ENCODE measurements at places on chromosomes 6 and 20.

GRCh38 chr20:25223765-25224720 lies 23.8 kb upstream of the PYGB start:
- DNase-seq = no peak

- DNase-seq = no peak
Measured at GRCh38 chr6:44723439-44724197, 336.1 kb downstream of the CDC5L start.

- DNase-seq = no peak
Measured at GRCh38 chr6:6975459-6976111, 132.2 kb upstream of the RREB1 start.

DNA sequence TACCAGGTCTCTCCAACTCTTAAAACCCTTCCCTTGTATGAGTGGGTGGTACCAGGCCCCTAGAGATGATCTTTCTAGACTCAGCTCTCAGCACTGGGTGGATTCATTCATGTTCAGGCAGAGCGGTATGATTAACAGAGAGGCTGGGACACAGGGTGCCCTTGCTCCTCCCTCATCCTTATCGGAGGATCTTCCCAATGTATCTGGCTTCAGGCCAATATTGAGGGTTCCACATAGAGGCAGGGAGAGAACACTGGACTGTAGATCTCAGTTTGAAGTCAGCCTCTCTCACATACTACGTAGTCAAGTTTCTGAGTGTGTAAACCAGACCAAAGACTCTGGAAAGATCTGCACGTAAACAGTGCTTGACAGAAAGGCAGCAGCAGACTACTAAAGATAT lies 366.2 kb downstream of the DHX35 start:
- no peak for DNase-seq

GRCh38 chr20:32473231-32474008 lies 111.7 kb downstream of the NOL4L start:
- DNase-seq = no peak

DNA sequence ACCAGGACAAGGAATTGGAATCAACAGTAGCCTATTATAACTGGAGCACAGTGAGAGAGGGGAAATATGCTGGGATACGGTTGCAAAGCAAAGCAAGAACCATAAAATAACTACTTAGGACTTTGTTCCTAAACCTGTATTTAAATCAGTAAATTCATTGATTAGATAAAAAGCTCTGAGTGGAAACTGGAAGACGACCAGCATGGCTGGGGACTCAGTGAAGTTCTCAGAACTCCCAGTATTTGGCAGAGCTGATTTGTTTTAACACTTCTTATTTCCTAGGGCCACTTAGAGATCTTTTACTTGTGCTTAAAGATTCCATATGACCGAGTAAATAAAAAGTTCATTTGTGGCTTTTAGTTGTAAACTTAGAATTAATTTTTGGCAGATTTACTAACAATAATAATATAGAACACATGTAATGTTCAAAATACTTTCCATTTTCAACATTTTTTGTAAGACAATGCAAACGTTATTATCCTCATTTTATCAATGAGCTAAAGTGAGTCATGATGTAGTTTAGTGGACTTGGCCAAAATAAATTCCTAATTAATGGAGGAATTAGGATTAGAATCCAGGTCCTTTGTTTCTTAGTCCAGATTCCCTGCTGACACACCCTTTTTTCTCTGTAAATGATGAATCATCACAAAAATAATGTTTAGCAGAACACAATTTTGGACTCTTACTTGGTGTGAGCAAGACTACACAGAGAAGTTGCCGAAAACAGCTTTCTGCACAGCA lies 392.9 kb downstream of the GJA1 start:
- DNase-seq = no peak

DNA sequence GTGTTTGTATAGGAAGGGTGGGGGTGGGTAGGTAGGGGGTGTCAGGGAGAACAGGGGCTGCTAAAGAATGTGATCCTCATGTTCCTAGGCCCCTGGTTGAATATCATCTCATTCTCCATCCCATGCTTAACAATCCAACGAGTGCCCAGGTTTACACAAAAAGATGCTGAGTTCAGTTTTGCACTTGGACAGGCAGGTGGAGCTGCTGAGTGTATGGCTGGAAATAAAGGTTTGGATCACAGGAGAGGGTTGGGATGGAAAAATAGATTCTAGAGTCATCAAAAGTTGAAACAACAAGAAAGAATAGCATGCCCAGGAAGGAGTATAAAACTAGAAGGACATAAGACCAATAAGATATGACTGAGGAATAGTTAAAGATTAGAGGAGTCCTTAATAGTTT lies 14.2 kb downstream of the CHD6 start:
- no peak for DNase-seq

DNA sequence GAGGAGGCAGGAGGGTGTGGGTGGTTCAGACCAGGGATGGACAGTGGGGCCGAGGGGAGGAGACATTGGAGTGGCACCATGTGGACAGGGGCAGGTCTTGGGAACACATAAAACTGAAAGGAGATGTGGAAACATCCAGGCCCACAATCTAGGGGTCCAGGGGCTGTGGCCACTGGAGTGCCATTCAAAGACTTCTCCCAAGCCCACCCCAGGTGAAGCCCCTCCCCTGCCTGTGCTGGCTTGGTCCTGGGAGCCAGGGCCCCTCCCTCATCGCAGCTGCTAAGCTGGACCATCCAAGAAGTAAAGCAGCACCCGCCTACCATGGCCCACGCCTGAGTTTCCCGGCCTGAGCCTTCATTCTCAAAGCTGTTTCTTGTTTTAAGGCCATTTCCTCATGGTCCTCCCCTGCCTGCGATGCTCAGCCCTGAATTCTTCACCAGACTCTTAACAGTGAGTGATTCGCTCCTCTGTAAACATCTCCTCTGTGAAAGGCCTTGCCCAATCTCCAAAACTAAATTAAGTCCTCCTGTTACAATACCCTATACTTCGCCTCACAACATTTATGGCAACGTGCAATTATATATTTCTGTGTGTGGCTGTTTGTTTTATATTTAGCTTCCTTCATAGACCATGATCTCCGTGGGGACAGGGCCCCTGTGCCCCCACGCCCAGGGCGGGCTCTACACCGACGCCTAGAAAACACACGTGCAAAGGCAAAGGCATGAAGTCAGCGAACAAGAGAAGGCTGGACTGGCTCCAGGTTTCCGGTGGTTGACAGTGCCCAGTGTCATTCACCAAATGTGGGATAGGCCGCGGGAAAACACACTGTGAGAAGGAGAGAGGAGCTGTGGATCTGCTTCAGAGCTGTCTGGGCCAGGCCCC lies 267.8 kb downstream of the ERMARD start:
- DNase-seq = no peak

GRCh38 chr6:153263489-153263888 lies 132.4 kb upstream of the RGS17 start:
- DNase-seq = no peak

DNA sequence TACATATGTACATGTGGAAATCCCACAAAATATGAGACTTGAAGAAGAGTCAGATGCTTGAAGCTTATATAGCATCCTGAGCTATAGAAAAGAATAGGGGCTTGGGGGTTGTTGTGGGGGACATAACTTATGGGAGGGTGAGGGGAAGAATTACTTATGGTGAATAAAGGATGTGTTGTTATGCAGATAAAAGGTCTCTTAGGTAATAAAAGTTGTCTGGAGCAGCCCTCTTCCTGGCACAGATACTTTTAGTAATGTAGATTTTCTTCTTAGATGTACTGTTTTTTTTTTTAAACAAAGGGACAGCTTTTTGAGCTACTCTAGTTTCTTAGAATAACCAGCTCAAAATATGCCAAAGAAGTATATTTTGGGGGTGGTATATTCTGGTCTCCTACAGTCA lies 35.9 kb downstream of the CHMP4B start:
- no peak for DNase-seq

GRCh38 chr20:51529081-51529681 lies 13.3 kb downstream of the NFATC2 start:
- DNase-seq = peak; percentile 52

GRCh38 chr20:51326201-51326819 lies 216.2 kb downstream of the NFATC2 start:
- peak; percentile 48 for DNase-seq

DNA sequence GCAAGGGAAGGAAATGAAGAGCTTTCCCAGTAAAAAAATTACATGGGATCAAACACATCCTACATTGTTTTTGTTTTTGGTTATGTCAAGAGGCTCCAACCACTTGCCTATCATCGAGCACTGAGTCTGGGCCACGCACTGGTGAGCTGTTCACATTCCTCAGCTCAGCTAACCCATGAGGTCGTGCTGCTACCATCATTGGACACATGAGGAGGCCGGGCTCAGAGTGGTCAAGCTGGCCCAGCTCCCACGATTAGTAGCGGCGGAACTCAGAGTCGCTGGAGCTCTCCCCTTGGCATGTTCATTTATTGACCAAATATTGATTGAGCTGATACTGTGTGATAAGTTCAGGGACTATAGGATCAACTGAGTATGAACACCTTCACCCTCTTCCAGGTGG lies 164.9 kb downstream of the CDH26 start:
- DNase-seq = no peak

DNA sequence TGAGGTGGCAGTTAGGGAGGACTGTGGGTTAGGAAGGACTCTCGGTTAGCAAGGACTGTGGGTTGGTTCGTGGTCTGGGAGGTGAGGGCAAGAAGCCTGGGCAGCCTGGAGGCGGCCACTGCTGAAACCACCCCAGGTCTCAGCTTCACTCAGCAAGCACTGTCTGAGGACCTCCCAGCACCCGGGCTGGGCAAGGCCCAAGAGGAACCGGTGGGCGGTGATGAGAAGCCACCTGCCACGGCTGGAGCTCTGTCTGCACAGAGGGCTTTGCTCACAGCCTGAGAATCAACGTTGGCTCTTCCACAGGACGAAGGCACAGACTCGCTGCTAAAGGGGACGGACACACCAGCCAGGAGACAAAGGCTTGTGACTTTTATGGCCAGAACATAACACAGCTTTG lies 69.3 kb downstream of the DACT2 start:
- no peak for DNase-seq

GRCh38 chr6:165686596-165687365 lies 23.7 kb upstream of the PDE10A start:
- no peak for DNase-seq

GRCh38 chr6:42140756-42141602 lies 1.4 kb downstream of the C6orf132 start:
- DNase-seq = no peak

GRCh38 chr6:107563694-107564588 lies 74.0 kb downstream of the SOBP start:
- DNase-seq = no peak

DNA sequence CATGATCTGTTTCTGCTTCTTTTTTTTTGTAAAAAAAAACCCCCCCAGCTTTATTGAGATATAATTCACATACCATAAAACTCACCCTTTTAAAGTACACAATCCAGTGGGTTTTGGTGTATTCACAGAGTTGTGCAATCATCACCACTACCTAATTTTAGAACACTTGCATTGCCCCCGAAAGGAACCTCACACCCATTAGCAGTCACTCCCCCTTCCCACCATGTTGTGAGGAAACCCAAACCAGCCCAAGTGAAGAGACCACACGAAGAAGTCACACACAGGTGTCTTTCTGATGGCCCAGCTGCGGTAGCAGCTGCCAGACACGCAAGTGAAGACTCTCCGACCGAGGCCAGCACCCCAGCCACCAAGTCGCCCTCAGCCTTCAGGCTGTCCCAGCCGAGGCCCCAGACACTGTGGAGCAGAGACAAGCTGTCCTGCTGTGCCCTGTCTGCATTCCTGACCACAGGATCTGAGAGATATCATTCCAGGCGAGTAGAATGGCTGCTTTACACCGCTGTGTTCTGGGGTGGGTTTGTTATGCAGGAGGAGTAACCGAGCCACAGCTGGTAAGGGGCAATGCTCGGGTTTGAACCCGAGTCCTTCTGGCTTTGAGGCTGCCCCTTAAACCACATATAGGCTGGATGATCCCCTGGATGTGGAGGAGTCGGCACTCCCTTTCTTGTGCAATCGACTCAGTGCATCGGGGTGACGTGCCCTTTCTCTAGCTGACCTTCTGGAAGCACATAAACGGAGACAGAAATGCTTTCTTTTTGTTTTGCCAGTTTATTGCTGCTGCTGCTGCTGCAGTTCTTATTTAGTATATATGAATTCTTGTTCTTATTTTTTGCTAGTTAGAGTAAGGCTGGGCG lies 59.1 kb upstream of the PTPN1 start:
- peak; percentile 30 for DNase-seq

DNA sequence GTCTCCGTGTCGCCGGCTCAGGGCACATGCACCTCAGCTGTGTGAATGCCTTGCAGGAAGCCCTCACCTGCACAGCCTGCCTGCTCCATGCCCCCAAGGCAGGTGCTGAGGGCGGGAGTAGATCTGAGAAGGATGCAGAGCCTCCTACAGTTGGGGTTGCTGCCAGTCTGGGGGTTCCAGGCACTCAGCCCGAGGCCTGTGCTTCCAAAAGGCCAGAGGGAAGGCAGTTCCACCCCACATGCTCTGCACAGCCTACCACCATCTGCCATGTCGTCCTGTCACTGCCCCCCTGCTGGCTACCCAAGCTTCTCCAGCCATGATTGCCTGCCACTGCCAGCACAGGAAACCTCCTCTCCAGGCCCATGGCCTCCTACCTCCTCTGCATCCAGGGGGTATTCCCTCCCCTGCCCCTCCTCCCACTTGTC lies 19.3 kb downstream of the ACSS1 start:
- no peak for DNase-seq

- no peak for DNase-seq
Measured at GRCh38 chr6:2714111-2714895, 36.4 kb downstream of the MYLK4 start.

- no peak for DNase-seq
Measured at GRCh38 chr20:63123331-63123741, 92.6 kb downstream of the YTHDF1 start.

DNA sequence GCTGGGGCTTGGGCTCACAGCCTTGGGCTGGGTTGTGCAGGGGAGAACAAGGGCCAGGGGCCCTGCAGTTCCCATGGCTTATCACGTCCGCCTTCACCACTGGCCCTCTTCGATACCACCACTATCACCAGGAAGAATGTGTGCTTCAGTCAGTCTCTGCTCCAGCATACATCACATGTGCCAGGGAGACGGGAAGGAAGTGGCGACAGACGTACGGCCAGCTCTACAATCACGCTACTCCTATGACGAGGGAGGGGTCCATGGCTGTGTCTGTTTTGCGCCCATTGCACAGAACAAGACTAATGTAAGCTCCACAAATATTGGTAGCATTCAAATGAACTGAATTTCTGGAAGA lies 72.1 kb downstream of the TRAM2 start:
- DNase-seq = no peak

DNA sequence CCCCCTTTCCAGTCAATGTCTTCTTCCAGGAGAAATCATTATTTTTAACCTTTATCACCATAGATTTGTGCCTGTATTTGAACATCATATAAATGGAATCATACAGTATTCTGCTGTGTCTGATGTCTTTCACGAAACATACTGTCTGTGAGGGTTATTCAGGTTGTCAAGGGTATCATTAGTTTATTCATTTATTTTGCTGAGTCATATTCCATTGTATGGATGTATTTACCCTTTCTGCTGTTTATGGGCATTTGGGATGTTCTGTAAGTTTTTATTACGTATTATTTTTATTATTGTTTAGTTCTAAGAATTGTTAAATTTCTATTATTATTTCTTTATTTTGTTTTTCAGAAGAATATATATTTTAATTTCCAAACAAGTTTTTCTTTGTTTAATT lies 22.0 kb downstream of the DNPH1 start:
- DNase-seq = no peak

- DNase-seq = no peak
Measured at GRCh38 chr20:62158088-62158400, 14.5 kb downstream of the SS18L1 start.
